ENCODE measurements at places on chromosomes 4 and X.
A peak's percentile ranks its signal among the peaks of the same experiment; 100 is the strongest.

DNA sequence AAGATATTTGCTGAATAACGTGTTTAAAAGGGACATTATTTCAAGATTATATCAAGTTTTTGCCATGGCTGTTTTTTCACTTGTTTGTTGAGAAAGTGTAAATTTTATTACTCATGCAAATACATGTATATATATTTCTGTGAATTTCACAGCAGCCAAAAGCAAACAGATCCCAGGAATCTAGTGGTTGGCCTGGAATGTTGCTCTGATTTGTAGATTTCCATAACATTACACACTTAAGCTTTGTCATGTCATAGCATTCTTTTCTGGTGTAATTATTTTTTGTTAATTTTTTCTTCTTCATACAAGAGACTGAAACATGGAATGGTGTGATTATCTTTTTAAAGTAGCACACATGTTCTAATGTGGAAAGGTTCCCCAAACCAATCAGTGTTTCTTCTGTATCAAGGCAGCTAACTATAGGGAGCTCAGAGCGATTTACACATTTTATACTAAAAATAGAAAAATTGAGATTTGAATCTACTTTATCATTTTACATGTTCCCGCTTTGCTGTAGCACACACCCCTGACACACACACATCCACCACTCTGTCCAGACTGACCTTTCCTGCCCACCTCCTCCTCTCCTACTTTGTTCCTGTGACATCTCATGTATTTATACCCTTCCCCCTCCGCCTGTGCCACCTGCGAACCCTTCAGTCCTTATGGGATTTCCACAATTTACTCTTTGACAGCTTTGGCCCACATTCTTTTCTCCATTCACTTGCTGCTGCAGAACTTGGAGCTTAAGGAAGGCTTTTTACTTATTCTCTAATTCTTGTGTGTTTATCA, 20.3 kb downstream of the RUFY3 start:
- no peak for DNase-seq

- no peak for DNase-seq
Observed at GRCh38 chr4:138672393-138672976, 343.1 kb upstream of the NOCT start.

DNA sequence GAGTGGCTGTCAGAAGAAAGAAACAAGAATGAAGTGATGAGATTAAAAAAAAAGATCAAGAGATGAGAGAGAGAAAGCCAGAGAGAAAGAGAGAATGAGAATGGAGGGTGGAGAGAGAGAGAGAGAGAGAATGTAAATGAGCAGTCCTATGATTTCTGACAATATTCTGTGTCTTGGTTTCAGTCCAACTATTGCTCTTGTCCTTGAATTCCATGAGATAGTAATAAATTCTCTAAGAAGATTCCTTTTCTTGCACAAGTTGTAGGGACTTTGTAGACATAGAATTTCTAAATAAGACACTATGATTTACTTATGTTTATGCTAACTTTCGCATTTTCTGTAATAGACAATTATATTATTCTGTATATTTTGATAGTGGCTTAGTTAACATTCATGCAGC, 149.6 kb upstream of the CTSO start:
- DNase-seq = no peak

DNA sequence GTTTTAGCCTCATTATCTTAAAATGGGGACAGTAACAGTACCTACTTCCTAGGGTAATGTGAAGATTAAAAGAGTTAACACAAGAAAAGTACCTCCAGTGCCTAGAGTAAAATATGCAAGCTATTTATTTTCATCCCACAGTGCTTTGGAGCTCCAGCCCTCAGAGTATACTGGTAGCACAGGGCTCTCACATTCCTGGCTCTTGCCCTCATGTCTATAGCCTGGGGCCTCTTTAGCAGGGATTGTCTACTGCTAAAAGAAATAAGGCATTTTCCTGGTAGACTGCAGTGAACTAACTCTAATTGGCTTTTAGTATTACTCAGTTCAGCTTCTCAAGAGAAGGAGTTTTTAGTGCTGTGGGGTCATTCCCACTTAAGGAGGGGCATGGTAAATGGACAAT, 60.8 kb downstream of the RRAGB start:
- DNase-seq = peak; percentile 62

DNA sequence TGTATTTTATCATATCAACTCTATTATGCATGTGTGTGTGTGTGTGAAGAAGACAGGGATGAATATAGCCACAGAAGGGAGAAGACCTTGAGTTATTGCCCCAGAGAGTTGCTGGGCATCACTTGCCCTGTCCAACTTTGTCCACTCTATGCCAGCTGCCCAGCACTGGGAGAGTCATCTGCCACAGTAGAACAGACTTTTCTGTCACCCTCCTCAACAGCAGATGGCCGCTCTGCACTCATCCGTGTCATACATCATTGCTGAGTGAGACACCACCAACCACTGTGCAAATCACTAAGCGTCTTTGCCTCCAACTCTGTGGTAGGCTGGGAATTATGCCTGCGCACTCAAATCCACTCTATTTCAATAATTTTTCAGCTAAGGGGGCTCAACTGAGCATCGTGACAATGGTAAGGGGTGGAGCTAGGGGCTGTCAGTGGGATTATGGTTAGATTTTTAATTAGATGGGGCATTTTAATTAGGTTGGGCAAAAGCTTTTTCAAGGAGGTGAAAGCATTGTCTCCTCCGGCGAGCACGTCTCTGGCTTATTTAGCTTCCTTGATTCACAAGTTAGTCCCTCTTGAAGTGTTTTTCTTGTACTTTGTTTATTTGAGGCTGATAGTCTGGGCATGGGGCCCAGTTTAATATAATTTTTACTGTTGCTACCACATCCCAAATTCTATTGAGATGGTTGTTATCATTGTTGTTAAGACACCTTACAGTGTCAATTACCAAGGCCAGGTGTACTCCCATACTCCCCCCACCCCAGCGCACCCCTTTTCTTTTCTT, 100.1 kb upstream of the KLF3 start:
- no peak for DNase-seq

DNA sequence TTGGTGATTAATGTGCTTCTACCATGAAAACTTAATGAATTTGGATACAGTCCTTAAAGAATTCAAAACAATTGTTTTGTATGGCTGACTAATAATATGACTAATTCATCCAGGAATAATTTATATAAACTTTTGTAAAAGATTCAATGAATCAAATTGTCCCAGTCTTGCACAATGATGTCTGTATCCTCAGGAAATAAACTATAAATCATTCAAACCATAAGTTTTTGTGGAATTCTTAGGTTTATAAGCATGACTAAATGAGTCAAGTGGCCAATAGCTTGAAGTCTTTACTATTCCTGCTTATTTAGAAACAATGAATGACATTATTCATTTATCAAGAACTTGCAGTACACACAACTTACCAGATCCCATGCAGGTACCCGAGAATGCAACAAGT, 935.0 kb upstream of the INTU start:
- peak; percentile 64 for DNase-seq

DNA sequence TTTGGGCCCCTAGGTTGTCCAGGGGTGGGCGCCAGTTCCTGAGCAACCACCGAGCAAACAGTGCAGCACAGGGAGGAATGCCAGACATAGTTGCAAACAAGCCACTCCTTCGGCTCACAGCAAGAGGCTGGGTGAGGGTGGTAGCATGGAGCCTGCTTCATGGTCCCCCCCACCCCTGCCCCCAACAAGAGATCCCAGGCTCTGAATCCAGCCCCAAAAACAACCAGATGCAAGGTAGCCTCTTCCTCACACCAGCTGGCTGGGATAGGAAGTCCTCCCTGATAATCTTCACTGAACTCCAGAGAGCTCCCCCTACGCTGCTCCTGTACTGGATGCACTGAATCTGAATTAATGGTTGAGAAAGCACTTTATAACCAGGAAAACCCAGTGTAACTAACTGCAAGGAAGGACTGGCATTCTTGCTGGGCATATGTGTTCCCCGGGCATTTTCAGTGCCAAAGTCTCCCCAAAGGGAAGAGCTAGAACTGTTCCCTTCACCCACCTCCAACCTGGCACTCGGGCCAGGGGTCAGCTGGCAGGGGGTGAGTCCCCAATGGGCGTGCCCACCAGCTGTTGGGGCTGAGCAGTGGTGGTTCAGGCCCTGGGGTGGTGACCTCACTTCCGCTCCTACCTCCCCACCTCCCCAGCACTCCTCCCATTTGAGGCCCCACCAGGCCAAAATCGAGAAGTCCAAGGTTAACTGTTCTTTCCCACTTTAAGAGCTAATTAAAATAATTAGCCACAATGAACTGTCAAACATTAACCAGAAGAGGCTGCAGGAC, 1.5 kb downstream of the ELF4 start:
- peak; percentile 52 for DNase-seq

- DNase-seq = no peak
Observed at GRCh38 chr4:43325220-43325967, 432.9 kb downstream of the GRXCR1 start.

DNA sequence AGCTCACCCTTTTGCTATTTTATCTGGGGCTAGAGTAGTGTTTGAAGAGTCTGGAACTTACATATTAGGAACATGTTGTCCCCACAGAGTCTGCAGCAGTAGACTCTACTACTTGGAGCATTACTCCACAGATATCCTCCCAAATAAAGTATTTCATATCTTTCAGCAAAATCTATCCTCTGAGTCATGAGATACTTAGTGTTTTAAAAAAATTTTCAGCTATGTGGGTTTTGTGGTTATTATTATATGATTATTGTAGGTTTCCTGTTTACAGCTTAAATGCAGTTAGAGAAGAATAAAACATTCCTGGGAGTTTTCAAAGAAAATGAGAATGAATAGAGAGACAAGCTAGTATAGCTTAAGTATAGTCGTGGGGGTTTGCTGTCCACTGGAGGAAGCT, 30.9 kb downstream of the PAGE2 start:
- peak; percentile 1 for DNase-seq

DNA sequence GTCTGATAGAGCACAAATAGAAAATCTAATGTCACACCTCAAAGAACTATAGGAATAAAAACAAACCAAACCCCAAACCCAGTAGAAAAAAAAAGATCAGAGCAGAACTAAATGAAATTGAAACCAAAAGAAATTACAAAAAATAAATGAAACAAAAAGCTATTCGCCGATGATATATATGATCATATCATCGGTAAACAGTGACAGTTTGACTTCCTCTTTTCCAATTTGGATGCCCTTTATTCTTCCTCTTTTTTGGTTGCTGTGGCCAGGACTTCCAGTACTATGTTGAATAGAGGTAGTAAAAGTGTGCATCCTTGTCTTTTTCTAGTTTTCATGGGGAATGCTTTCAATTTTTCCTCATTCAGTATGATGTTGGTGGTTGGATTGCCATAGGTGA, 215.3 kb upstream of the AR start:
- DNase-seq = no peak

DNA sequence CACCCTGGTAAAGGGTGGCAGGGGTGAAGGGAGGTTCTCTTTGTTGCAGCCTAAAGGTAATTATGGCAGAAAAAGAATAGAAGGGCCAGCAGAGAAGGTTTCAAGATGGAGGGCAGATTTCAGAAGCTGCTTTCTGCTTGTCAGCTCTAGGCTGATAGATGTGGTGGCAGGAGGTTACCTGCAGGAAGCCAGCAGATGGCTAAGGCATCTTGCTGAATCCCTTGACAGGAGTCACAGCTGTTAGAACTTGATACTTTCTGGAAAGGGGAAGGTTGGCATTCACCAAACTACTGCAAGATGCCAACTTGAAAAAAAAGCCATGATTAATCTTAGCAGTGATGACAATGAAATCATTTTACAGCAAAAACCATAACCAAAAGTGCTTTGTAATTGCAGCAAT, 69.5 kb upstream of the CBLL2 start:
- no peak for DNase-seq

DNA sequence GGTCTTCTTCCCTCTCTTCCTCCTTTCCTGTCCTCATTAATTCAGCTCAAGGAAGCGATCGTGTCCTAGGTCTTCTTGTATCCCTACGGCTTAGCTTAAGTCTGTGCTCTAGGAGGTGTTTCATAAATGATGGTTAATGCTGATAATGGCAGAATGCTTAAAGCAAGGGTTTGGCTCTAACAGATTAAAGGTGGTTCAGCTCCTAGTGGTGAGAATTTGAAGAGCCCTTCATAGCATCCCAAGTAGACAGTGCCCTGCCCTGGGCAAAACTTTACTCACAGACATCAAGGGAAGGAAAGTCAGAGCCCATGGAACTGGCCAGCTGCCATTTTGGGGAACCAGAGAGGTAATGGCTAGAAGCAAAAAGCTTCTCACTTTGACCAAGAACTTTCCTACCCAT, 47.0 kb upstream of the PGRMC1 start:
- no peak for DNase-seq

DNA sequence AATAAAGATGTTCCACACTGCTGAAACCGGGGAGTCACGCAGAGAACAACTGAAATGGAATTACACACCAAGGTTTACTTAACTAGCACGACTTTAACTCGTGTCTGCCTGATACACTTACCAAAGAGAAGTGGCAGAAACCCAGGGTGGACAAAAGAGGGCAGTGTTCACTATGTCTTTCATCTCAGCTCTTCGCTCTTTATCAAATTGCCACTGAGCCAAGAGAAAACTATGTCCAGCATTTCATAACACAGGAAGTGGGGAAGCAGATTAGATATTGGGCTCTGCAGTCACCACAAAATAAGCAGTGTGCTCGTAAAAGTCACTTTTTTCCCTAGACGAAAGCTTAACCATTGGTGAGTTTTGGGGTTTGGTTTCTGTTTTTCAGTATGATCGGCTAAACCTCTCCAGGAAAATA, 155.7 kb downstream of the CHIC2 start:
- peak; percentile 91 for DNase-seq

DNA sequence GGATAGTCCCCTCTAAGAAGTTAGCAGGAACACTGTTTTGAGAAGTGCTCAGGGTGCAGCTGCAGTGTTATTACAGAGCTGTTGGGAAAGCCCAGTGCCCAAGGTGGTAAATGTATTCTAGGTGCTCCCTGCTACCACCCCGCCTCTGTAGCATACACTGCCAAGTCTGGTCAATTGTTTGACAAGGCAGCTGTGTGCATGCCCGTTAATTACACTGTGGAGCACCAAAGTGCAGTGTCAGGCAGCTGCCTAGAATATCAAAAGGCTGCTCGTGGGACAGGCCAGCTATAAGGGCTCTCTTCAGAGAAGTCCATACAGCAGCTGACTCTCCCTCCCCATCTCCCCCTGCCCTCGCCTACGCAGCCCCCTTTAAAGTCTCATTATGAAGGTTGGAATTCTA, 99.9 kb upstream of the KLHL13 start:
- no peak for DNase-seq
